ENCODE measurements at places on chromosomes 2 and 18.

DNA sequence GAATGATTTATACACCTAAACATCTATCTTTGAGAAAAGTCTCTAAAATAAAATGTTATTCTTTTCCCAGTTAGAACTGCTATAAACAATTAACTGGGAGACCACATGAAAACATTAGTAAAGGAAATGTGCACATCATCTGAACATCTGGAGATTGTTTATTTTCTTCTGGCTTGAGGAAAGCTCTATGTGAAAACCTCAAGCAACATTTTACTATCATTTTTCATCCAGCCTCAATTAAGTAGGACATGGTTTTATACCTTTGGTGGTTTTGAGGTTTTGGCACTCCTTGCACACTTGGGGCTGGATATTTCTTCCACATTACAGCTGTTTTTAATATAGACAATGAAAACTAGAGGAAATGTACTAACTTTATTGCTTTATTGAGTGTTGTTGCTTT, 609.5 kb upstream of the SLC8A1 start:
- DNase-seq = no peak

DNA sequence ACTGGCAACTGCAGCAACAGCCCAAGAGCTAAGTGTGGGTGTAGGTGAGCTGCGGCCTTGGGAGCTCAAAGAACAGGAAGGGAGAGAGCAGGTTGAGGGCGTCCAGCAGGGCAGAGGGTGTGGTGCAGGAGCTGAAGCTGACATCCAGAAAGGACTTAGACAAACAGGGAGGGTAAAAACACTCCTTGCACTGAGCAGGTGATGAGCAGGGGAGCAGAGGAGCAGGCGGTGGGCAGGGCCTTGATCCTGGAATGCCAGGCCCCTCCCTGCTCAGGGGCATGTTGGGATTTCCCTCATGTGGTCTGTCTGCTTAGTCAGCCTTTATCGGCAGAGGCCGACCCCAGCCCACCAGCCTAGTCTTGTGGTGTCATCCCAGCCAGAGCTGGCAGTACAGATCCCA, 63.6 kb downstream of the VSNL1 start:
- no peak for DNase-seq

GRCh38 chr2:221203125-221203524, 369.0 kb downstream of the EPHA4 start:
- no peak for DNase-seq

- DNase-seq = no peak
These were observed 474.6 kb downstream of the EPHA4 start for GRCh38 chr2:221097568-221097915.

GRCh38 chr18:36066686-36067054, 689 bp downstream of the RPRD1A start:
- no peak for DNase-seq

GRCh38 chr18:53790786-53791185, 433.7 kb downstream of the MBD2 start:
- DNase-seq = no peak

DNA sequence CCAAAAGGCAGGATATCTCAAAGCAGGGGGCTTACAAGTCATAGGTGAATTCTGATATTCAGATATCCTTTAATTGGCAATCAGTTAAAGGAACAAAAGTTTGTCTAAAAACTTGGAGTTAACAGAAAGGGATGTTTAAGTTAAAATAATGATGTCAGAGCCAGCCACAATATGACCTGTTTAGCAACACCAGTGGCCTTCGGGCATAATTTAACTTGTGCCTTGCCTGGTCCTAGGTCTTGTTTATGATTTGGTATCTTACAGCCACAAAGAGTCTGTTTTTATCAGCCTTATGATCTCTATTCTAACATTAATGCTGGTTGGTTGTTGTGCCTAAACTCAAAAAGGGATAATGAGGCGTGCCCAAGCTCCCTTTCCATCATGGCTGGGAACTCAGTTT, 252.9 kb downstream of the RNF152 start:
- DNase-seq = no peak

DNA sequence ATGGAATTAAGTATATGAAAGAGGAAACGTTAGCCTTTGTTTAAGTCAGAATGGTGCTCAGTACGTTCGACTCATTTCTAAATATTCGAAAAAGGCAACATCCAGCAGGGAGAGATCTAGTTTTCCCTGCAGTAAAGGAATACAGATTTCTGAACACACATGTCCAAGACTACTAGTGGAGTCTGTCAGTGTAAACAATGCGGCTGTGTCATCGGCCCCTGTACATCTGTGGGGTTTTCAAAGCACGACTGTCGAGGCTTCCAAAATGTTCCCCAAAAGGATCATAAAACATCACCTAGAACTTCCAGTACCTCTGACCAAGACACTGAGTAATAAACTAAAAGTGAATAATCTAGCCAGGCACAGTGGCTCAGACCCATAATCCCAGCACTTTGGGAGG, 112.8 kb downstream of the ZNF516 start:
- DNase-seq = no peak

GRCh38 chr2:169018390-169018789, 12.7 kb downstream of the ABCB11 start:
- DNase-seq = no peak

GRCh38 chr2:101330253-101330933, 21.9 kb upstream of the RNF149 start:
- no peak for DNase-seq

- peak; percentile 95 for DNase-seq
These were observed 70.7 kb downstream of the PLB1 start for GRCh38 chr2:28566521-28567041.

DNA sequence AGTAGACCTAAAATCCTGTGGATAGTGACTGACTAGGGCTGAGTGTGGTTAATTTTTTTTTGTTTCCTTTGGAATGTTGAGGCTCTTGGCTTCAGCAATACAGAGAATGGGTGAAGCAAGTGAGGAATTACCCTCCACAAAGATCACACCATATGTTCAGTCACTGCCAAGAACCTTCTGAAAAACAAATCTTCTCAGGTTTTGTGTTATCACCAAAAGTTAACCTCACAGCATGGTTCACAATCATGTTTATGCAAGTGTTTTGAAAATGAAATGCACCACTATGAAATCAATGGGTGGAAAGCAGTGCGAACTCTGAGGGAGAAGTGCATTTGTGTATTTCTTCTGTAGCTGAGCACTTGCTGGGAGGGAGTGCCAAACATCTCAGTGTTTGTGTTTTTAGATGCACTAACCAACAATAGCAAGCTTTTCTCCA, 44.4 kb downstream of the SPATS2L start:
- no peak for DNase-seq

DNA sequence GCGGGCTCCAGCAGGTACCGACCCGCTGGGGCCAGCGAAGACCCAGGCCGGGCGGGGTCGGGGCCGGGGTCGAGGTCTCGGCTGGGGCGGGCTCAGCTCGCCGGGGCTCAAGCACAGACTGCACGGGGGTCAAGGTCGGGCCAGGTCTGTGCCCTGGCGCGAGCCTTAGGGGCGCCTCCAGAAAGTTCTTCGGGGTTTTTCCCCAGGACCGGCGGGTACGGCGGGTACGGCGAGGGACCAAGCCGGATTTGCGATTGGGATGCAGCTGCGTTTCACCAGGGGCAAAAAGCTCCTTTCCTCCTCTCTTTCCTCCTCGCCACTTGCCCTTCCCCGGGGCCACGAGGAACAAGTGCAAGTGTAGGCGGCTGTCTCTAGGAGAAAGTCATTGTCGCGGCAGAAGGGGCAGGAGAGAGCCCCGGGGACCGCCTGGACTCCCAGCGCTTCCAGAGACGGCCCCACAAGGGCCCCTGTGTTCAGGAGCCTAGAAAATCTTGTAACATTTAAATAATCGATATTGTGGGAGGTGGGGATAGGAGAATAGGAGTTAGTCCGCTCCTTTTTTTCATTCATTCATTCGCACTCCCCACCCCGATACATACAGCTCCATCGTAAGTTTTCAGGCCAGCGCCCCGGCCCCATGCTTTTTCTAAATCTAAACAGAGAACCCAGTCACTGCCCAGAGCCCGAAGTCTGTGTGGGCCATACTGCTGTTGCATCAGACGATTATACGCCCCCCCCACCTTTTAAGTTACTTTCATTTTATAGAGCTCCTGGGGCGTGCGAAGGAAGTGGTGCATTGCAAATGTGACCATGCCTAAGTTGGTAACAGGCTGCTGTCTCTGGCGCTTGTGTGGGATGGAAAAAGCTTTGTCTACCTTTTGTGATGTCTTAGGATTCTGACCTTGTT, 679 bp downstream of the PMAIP1 start:
- DNase-seq = peak; percentile 64

- DNase-seq = peak; percentile 40
These were observed 36.4 kb downstream of the COL5A2 start for GRCh38 chr2:189142893-189143759.

DNA sequence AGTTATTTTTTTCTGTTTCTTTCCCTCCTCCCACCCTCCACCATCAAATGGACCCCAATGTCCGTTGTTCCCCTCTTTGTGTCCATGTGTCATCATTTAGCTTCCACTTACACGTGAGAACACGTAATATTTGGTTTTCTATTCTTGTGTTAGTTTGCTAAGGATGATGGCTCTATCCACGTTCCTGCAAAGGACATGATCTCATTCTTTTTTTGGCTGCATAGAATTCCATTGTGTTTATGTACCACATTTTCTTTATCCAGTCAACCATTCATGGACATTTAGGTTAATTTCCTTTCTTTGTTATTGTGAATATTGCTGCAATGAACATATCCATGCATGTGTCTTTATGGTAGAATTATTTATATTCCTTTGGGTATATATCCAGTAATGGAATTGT, 91.3 kb upstream of the TNP1 start:
- DNase-seq = no peak

DNA sequence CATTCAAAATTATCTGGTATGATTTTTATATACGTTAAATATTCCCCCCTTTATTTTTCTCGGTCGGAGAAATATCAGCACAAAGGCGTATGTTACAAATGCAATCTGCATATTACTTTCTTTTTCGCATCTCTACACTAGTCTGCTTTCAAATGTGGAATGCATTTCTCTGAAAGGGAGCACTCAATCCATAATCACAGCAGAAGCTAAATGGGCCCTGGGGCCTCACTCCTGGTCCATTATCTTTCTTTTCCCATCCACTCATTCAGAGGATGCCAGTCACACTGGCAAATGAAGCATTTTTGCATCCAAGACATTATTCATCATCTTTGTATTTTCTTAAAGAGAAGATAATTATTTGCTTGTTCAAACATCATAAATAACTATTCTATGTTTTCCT, 295.2 kb upstream of the LRP1B start:
- no peak for DNase-seq

- DNase-seq = no peak
These were observed 94.9 kb downstream of the TMEM131 start for GRCh38 chr2:97900806-97901205.

DNA sequence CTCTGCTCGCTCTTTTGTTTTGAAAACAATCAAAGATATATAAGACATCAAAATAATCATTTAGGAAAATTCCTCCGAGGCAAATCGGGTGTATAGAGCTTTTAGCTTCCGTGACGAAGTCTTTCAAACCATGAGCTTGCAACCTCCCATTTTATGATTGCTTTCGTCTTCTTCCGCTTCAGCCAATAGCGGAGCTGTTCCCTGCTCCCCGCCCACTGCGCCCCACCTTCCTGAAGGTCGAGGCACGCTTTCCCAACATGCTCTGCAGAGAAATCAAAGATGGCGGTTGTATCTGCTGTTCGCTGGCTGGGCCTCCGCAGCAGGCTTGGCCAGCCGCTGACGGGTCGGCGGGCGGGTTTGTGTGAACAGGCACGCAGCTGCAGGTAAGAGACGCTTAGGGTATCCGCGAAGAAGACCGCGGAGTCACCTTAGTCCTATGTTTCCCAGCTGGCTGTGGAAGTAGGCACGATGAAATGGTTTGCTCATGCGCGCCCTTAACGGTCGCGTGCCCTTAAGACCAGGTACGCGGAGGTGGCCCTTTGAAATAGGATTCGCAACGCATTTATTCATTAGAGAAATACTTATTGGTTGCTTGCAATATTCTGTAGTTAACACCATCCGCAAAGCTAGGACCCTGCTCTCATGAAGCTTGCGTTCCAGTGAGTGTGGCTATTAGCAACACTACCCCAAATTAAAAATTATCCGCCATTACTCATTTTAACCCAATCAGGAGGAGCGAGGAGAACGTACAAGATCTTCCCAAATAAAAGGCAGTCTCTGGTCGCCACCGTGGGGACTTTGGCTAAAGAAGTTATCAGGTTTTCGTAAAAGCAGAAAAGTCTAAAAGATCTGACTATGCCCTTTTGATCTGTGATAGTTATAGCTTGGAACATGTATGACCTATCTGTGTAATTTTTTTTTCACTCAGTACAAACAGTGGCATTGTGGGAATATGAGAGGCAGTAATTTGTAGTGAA, at the start of gene PTCD3:
PTCD3 (plus strand) TSS at position 267 of the 977 bp plus-strand sequence; CDS start at position 280, 13 bp downstream.
- DNase-seq = peak; percentile 90

DNA sequence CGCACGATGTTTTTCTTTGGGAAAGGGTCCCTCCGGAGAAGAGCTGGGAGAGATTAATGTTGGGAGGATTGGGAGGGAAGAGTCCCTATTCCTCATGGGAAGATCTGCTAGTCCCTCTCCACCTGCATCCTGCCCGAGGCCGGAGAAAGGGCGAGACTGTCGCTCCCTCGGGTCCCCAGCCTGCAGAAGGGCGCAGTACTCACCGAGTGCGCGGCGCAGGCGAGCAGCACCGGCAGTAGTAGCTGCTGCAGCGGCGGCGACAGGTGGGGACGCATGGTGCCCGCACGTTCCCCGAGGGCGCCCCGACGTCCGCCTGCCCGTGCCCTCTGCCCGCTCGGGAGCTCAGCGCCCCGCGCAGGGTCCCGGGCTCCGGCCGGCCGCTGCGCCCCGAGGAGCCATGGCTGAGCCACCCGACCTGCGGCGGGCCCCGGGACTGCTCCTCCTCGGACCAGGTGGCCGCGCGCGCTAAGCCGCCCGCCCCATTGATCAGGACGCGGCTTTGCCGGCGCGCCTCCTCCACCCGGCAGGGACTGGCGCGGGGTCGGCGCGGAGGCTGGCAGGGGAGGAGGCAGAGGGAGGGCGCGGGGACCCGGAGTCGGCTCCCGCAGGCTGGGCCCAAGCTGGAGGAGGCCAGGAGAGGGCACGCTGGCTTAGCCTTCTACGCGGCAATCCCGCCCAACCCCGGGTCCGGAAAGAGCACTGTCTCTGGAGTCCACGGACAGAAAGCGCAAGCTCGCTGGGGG, at the start of gene SCTR:
SCTR (minus strand) TSS at position 532 of the 743 bp plus-strand sequence; CDS start at position 275, 257 bp downstream.
- no peak for DNase-seq

GRCh38 chr18:22817844-22818243, 115.3 kb upstream of the RBBP8 start:
- DNase-seq = no peak

DNA sequence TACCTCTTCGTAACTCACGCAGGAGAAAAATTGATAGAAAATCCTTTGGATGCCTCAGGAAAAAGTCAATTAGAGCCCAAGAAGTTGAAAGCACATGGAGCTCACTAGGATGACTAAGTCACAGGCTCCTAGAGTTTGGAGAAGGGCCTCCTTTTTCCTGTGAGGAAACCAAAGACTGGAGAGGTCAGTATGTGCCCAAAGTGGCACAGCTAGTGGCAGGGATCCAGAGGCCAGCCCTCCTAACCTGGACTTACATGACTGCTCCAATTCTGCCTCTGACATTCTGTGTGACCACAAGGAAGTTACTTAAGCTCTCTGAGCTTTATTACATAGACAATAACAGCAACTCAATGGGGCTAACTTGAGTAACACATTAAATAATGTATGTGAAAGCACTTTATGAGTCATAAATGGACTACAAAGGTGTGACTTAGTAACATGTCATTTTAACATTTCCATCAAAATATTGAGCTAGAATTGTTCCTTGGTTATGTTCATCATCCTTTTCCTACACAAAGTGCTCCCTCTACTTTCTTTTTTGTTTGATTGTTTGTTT, 91.6 kb downstream of the DHRS9 start:
- no peak for DNase-seq
